ENCODE measurements at places on chromosomes 7 and 10.

DNA sequence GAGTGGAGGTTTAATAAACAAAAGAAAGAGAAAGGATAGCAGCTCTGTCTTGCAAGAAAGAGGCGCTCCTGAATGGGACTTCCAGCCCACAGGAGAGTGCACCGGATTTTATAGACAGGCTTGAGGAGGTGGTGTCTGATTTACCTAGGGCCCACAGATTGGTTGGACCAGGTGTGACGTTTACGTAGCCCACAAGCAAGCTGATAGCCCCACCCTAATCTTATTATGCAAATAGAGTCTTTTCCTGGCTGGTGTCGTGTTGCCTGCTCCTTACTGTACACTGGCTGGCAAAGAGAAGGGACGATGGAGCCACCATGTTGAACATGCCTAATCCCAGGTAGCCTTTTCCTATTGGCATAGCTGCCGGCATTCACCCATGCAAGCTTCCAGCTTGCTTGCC lies 319.7 kb upstream of the POM121L12 start:
- DNase-seq = no peak

DNA sequence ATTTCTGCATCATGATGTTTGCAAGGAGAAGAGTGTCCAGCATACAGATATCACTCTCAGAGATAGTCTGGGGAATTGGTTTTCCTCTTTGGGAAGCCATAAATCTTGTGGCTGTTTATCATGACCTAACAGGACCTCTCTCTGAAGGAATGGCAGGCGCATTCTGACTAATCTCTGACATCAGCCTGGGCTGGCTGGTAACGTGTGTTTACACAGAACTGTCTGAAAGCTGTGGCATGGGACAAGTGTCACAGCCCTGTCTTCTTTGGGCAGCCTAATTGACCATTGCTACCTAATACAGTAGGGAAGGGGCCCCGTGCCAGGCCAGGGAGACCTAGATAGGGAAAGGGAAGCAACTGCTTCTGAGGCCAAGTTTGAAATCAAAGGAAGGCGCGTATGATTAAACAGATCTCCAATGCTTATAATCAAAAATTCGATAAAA lies 73.9 kb upstream of the CABCOCO1 start:
- no peak for DNase-seq

GRCh38 chr10:12724807-12725579 lies 276.5 kb downstream of the CCDC3 start:
- no peak for DNase-seq

DNA sequence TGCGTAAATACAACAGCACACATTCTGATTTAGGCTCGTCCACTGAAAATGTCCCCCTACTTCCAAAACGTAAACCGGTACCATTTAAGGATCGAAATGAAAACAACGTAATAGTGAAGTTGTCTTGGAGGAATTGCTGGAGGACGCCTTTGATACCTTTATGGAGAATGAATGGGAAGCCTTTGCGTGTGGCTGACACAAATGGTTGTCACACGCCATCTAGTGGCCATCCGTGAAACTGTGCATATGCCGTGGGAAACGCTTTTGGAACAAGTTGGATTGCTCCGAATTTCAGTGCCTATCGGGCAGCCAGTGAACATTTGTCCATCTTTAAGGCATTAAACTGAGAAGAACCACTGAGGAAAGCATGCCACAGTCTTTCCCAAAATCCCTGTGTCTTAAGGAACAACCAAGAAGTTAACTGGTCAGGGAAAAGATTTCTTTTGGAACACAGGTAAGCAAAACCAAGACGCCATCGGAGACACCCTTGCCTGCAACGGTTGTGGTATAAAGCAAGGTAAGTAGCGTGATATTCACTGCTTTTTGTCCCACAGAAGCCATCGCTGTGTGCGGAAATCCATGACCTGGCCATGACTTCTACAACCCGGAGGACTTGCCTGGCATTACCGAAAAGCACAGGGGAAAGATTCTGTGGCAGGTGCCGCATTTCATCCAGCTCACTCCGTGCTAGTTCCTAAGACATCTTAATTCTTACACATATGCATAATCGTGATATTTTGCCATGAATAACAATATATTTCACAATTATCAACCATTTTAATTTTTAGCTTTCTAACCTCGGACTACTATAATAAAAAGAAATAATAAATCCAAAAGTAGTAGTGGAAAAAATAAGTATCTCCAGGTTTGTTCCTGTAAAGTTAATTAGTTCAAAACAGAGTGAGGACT lies 100.6 kb downstream of the FAM204A start:
- peak; percentile 38 for DNase-seq

- no peak for DNase-seq
Observed at GRCh38 chr7:116779931-116780330, 82.5 kb upstream of the CAPZA2 start.

GRCh38 chr7:7695111-7695817 lies 23.1 kb downstream of the RPA3 start:
- DNase-seq = no peak

- no peak for DNase-seq
Observed at GRCh38 chr10:56662765-56663447, 301.8 kb upstream of the ZWINT start.

DNA sequence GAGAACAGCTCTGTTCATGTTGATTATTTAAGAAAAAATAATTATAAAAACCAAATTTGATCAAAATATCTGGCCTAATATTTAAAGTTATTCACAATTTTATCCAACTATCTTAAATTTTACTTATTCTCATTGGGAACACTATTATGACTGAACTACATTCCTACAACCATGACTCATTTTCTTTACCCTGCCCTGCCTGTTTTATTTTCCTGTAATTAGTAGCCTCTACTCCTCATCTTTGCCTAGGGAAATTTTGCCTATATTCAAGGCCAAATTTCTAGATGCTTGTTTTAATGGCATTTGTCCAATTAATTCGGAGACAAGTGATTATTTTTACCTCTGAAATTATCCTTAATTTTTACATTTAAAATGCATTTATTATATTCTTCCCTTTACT lies 289.7 kb upstream of the TMEM229A start:
- no peak for DNase-seq

DNA sequence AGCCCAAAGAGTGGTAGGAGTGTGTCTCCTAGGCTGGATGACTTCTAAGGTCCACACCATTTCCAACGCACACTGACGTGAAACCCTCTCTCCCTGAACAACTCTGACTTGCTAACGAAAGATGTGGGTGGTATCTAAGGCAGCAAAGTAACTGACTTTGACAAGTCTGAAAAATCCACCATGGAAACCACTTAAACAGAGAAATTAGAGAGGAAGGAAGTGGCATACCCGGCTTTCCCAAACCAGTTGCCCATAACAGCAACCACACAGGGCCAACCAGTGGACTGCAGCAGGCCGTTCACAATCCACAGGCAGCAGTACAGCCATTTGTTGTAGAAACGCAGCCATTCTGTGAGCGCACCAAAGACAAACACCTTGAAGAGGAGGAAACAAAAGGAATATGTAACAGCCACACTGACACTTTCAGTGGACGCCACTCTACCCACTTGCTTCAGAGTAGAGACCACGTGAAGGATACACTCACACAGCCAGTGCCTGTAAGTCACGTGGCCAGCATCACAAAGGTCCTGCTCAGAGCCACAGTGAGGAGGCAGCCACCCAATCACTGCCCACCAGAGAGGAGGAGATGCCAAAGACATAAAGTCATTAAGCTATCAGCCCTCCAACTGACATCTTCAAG lies 39.8 kb downstream of the SLC37A3 start:
- DNase-seq = no peak

- no peak for DNase-seq
Observed at GRCh38 chr7:78280276-78280675, 481.7 kb downstream of the PHTF2 start.

GRCh38 chr7:146115851-146116520 lies 615 bp upstream of the CNTNAP2 start:
- peak; percentile 74 for DNase-seq

- DNase-seq = no peak
Observed at GRCh38 chr10:26112532-26112931, 104.0 kb upstream of the GAD2 start.

GRCh38 chr7:157299613-157300368 lies 37.0 kb upstream of the DNAJB6 start:
- no peak for DNase-seq

- DNase-seq = no peak
Observed at GRCh38 chr7:45921699-45922519, 837 bp upstream of the IGFBP3 start.

GRCh38 chr7:99652671-99653070 lies 27.1 kb downstream of the CYP3A5 start:
- no peak for DNase-seq

DNA sequence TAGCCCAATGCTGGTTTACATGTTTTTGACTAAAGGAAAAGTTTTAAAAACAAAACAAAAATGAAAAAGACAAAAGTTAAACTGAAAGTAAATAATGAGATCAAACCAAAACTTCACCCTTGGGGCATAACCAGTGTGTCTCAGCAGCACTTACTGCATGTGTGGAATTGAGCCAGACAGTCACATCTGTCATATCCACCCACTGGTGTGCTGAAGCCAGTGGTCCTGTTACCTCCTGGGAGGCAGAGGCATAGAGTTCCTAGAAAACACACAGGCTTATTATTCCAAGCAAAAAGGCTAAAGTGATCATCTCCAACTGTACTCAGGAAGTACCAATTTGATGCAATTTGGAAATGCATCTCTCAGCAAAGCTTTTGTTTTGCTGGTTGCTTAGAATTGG lies 40.4 kb downstream of the ASAH2 start:
- no peak for DNase-seq

- no peak for DNase-seq
Observed at GRCh38 chr7:20442951-20443350, 112.3 kb downstream of the ITGB8 start.

DNA sequence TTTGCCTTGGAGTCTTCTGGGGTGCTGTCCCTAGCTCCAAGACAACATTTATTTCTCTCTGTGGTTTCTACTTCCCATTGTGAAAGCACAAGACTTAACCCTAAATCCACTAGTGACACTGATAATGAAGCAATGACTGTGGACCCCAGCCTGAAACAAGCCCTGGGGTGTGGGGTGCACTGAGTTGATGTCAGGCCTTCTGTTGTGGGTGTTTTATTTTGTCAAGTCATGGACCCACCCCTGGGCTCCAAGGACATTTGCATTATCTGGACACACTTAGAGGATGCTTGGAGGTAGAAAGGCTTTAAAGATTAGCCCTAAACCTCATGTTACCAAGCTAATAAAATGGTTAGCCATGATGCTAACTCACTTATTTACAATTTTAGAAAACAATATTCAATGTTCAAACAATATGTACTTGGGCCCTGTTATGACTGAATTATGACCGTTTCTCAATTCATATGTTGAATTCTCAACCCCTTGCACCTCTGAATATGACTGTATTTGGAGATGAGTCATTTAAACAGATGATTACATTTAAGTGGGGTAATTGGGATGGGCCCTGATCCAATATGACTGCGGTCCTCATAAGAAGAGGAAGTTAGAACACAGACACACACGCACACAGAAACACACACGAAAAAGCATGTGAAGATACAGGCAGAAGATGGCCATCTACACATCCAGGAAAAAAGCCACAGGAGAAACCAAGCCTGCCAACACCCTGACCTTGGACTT lies 137.2 kb upstream of the IGFBP3 start:
- no peak for DNase-seq

DNA sequence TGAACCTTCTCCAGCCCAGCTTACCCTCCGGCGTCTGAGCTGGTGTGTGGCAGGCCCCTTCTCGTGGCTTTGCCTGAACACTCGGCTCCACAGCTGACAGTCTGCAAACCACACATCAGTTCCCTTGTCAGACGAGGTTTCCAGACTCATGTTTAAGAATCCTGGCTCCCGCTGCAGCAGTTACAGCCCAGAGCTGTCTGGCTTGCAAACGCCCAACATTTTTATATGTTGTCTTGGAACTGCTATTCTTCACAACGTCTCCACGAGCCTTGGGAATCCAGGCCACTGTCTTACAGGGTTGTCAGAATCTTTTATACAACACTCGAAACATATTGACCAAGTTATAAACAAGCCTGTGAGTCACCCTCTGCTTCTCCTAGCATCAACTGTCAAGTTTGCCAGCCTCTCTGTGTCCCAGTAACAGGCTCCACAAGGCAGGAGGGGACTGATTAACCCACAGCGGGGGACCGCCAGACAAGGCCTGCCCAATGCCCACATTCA lies 68.1 kb downstream of the TNS3 start:
- DNase-seq = no peak

- DNase-seq = no peak
Observed at GRCh38 chr10:80894797-80895467, 357.2 kb downstream of the SH2D4B start.

DNA sequence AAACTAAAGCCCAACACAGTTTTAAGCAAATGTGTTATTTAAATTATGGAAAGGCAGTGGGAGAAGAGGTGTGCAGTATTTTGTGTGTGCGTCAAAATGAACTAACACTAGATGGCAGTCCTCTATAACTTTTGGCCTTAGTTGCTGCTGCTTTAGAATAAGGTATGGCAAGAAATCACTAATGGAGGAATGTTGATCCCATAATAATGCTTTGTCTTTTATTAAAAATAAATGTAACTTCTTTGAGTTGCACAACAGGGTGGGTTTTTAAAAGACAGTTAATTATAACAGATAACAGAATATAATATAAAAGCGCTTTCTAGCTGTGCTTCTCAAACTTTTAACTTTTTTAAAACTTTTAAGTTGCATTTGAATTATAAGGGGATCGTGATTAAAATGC lies 56.4 kb downstream of the BBS9 start:
- DNase-seq = no peak

DNA sequence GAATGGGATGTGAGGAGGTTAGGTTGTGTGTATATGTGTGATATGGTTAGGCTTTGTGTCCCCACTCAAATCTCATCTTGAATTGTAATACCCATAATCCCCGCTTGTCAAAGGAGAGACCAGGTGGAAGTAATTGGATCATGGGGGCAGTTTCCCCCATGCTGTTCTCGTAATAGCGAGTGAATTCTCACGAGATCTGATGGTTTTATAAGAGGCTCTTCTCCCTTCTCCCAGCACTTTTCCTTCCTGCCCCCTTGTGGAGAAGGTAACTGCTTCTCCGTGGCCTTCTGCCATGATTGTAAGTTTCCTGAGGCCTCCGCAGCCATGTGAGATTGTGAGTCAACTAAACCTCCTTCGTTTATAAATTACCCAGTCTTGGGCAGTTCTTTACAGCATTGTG lies 47.3 kb downstream of the NPVF start:
- no peak for DNase-seq

GRCh38 chr7:37068902-37069301 lies 344.6 kb upstream of the AOAH start:
- DNase-seq = no peak

GRCh38 chr7:18590744-18591340 lies 95.3 kb downstream of the HDAC9 start:
- no peak for DNase-seq

DNA sequence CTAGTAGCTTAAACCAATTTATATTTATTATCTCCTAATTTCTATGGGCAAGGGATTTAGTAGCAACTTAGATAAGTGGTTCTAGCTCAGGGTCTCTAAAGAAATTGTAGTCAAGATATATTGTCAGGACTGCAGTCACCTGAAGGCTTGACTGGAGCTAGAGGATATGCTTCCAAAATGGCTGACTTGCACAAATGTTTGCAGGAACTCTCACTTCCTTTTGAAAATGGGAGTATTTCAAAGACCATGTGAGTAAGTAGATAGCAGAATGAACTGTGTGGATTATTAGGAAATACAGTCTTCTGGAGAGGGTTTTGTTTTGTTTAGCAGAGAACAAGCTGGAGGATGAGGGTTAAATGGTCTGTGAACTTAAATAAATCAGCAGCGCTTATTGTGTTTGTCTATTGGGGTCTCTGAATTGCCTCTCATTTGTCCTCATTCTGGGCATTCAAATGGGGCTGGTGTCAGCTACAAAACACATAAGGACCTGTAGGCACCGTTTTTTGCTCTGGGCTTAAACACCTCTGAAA lies 524.6 kb downstream of the LRMDA start:
- no peak for DNase-seq

- DNase-seq = no peak
Observed at GRCh38 chr7:90574146-90574819, 21.8 kb upstream of the CDK14 start.
